SJSA1 (cell line): ENCODE measurements at places on chromosomes 5 and 9. TPM values are rescaled to one million over a fixed set of nuclear protein-coding genes. Genes with fewer than 3 reads are reported as not detected.

DNA sequence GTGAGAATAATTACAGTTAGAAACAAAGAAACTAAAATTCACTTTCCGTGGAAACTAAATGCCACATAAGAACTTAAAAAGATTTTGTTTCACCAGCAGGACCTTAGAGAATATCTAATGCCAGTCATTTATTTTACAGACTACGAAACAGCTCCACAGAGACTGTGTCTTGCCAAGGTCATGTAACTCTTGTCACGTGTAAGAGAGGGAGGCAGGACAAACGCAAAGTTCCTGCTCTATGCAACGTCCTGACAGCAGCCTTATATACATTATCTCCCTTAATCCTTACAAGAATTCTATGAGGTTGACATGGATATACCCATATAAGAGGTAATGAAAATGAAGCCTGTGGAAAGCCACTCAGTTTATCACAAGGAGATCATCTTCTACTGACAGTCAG, 39.4 kb downstream of the CTNNAL1 start:
- no peak for DNase-seq

- DNase-seq = no peak
These were observed 70.5 kb upstream of the GFPT2 start for GRCh38 chr5:180423598-180423997.

OMD gene
- total RNA-seq = 0.37 and 0.81 TPM in 2 replicates

SUSD3 gene
- not detected in 2 replicates for total RNA-seq

GNPDA1 gene
- total RNA-seq = 27.0 and 55.7 TPM in 2 replicates

ZDHHC11 gene
- total RNA-seq = 0.05 TPM in 1 of 2 replicates, not detected in the other

ACER2 gene
- 0.75 and 0.82 TPM in 2 replicates for total RNA-seq

- no peak for DNase-seq
These were observed 849.9 kb downstream of the MAT2B start for GRCh38 chr5:164355267-164355830.

- no peak for DNase-seq
These were observed 417.3 kb downstream of the TLE4 start for GRCh38 chr9:79989079-79989478.

FEM1C gene
- 16.0 and 20.5 TPM in 2 replicates for total RNA-seq

DNA sequence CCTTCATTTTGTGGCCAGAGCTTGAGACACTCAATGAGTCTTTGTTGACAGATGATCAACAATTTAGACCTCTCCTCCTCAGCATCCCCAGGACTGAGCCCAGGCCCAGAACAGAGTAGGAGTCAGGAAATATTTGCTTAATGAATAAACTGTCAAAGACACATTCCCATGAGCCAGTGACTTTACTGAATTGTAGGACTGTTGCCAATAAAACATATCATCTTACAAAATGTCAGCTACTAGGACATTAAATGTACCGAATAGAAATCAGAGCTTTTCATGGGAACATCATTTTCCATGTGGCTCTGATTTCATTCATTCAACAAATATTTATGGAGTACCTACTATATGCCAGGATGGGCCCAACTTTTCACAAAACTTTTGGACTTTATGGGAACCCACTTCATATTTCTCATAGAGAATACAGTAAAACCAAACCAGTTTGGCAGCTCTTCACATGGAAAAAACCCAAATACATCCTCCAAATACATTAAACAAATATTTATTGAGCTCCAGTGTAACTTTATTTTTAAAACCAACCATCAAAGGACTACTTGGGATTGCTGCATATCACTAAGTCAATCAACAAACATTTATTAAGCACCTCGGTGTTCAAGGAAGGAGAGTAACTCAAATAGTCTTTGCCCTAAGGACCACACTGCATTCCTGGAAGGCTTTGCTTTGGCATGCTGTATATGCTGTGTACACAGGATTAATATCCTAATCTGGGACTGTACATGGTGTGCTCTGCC, 11.4 kb downstream of the VDAC1 start:
- DNase-seq = no peak

- no peak for DNase-seq
These were observed 207.7 kb downstream of the PIK3R1 start for GRCh38 chr5:68423154-68423811.

DNA sequence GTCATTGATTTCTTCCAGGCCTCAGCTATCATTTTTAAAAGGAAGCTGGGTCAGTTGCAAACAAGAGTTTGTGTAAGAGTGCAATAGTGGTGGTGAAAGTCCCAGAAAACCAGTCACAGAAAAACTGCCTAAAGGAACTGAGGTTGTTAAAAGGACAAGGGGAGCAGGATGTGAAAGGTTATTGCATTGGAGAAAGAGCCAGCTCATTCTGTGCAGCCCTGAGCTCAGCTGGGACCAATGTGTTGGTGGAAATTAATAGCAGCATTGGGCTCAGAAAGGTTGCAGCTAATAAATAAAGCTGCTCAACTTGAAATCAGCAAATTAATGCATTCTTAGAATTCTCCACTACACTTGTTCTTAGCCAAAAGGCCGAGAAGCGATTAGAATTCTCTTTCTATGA, 34.9 kb downstream of the NREP start:
- no peak for DNase-seq

PGM5 gene
- 0.03 TPM in 1 of 2 replicates, not detected in the other for total RNA-seq

DNA sequence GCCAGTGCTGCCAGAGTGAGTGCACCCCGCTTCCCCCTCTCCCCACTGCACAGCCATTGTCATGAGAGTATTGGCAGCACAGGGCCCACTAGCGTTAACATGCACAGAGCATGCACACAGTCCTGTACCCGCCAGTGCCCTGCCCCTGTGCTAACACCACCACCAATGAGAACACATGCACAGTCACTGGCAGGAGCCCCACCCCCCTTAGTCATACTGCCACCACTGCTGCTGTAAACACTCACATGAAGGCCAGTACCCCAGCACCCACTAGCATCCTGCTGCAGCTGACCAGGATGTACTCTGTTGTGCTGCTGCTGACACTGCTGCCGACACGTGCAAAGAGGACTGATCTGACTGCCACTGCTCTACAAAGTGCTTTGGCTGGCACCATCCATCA, 19.5 kb upstream of the RANBP6 start:
- DNase-seq = no peak

DNA sequence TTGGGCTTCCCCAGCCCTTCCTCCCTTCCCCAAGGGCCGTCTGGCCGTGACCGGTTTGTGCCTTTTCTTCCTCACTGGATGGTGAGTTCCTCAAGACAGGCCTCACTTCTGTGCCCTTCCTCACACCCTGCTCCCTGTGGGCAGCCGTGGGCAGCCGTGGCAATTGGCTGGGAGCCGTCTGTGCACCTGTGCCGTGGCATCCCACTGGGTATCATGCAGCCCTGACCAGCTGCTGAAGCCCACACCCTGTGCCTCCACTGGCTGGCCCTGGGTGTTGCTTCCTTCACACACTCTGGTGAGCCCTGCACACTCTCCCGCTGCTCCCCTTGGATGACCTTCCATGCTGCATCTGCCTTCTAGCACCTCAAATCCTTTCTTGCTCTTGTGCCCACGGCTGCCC, 100.2 kb downstream of the COL5A1 start:
- no peak for DNase-seq

- peak; percentile 31 for DNase-seq
These were observed 44.5 kb upstream of the SUSD3 start for GRCh38 chr9:93013856-93014582.

DNA sequence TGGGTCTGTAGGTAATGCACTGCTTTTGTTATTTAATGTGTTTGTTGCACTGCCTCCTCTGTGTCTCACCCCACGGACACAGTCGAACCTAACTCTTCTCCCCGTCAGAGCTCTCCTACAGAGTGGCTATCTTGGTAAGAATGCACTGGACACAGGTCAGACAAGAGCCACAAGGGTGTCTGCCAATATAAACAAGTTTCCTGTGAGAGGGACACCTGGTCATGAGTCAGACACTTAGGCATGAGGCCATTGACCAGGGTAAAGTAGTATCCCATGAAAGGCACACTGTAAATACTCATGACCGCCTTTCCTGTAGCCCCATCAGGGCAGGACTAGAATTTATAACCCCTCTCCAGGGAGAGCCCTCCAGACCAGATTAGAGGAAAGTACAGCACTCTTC, 115.5 kb downstream of the SLC12A2 start:
- DNase-seq = no peak

GRCh38 chr5:158140120-158140731, 281.3 kb upstream of the CLINT1 start:
- no peak for DNase-seq

DNA sequence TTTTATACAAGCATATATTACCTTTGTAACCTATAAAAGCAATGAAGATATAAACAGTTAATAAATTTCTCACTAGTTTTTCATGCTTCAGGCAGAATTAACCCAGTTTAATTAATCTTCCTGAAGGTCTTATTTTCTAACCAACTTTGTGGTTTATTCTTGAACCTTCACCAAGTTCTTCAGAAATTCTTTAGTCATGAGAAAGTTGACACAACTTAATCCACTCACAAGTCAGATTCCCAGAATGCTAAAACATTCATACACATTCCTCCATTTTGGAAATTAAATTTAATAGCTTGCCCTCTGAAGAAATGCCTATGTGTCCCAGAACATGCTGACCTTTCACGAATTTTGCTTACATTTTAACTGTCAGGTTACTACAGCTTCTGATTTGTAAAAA, 105.4 kb upstream of the PAM start:
- no peak for DNase-seq

GRCh38 chr5:33675958-33676464, 215.8 kb downstream of the ADAMTS12 start:
- DNase-seq = no peak

RELL2 gene
- 5.8 and 10.1 TPM in 2 replicates for total RNA-seq

GRCh38 chr5:151880324-151880723, 44.3 kb downstream of the GLRA1 start:
- no peak for DNase-seq

SMIM33 gene
- total RNA-seq = not detected in 2 replicates

TMEM174 gene
- not detected in 2 replicates for total RNA-seq

OTP gene
- not detected in 2 replicates for total RNA-seq

CDX1 gene
- 0.19 and 1.8 TPM in 2 replicates for total RNA-seq

GRCh38 chr5:74502479-74502950, 138.0 kb downstream of the ENC1 start:
- DNase-seq = no peak

DNA sequence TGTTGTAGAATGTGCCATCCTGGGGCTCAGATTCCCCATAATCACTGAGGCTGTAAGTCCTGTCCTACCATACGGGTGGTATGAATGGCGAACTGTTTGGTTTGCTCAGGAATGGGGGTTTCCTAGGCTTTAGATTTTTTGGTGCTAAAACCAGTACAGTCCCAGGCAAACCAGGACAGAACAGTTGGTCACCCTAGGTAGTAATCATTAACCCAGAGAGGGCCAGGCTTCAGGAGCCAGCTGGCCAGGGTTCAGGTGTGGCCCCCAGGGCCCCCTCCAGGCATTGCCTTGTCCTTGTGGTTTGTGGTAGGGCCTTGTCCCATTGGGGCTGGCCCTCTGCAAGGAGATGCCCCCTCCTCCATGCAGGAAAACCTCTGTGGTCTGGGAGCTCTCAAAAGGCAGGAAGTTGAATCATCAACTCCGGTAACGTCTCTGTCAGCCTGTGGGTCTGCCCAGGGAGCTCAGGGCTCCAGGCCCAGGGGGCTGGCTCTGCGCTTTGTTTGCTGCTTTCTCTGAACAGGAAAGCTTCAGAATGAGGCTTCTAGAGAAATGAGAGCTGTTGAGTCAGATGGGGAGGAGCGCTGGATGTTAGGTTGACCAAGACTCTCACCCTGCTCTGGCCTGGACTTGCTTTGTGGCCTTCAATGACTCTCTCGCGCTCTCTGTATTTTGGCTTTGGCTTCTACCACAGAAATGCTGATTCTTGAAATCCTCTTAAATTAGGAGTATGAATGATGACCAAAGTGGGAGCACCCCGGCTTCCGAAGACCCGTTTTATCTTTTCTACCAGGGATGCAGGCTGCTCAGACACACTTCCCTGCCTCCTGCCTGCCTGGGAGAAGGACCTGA, 22.2 kb upstream of the JADE2 start:
- DNase-seq = peak; percentile 98

GRCh38 chr5:65818592-65818991, 96.6 kb downstream of the NLN start:
- DNase-seq = no peak

- no peak for DNase-seq
These were observed 30.9 kb upstream of the ABLIM3 start for GRCh38 chr5:149110406-149110805.

GRCh38 chr5:159777049-159777660, 139.1 kb upstream of the ADRA1B start:
- DNase-seq = no peak

GRCh38 chr5:159005062-159005461, 94.7 kb downstream of the EBF1 start:
- no peak for DNase-seq

MAP1B gene
- total RNA-seq = 93.8 and 195 TPM in 2 replicates

PCDHA13 gene
- not detected in 2 replicates for total RNA-seq

IL4 gene
- not detected in 2 replicates for total RNA-seq

B4GALT1 gene
- total RNA-seq = 2.6 and 4.7 TPM in 2 replicates

GRCh38 chr9:1366276-1366675, 316.1 kb downstream of the DMRT2 start:
- DNase-seq = no peak

DNA sequence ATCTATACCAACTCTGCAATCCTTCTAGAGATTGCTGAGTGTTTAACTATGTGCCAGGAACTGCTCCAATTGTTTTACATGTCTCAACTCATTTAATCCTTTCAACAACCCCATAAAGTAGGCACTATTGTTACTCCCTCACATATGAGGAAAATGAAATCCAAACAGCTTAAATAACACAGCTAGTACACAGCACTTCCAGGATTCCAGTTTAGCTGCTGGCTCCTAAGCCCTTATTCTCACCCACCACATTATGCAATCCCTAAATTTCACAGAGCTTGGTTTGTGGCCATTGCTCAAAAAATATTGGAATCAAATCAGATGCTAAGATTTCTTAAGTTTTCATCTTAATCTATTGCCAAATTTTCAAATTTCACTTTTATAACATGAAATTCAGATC, 84.9 kb downstream of the PRELID2 start:
- no peak for DNase-seq

OR1K1 gene
- total RNA-seq = not detected in 2 replicates

DNA sequence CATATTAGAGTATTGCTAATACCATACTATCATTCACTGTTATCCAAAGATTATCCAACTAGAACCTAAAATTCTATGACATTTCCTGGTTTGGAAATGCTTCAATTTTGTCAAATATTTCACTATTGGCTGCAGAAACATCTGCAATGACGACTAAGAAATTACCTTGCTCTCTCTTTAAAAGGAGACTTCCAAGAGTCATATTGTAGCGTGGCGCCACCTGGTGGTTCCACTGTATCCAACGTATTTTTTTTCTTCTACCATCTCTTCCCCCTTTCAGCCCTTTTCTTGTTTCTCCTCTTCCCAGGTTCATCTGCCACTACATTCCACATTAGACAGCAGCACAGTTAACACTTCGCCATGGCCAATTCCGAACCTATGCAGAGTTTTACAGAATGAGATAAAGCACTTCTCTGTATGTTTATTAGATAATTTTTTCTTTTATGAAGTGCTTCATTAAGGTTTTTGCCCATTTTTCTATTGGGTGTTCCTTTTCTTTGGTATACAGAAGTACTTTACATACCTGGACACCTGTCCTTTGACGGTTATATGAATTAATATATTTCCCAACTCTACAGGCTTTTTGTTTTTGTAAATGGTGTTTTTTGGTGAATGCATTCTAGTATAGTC, 153.5 kb downstream of the CDC42SE2 start:
- DNase-seq = peak; percentile 81

RALGDS gene
- 8.6 and 11.4 TPM in 2 replicates for total RNA-seq
